Stimulated activated CD8-positive, alpha-beta memory T cell treated with anti-CD3 and anti-CD28 coated beads, Interleukin-4, amount 100 ng/mL, for 24 hours (primary cell): ENCODE measurements at places on chromosomes 13 and 19.

DNA sequence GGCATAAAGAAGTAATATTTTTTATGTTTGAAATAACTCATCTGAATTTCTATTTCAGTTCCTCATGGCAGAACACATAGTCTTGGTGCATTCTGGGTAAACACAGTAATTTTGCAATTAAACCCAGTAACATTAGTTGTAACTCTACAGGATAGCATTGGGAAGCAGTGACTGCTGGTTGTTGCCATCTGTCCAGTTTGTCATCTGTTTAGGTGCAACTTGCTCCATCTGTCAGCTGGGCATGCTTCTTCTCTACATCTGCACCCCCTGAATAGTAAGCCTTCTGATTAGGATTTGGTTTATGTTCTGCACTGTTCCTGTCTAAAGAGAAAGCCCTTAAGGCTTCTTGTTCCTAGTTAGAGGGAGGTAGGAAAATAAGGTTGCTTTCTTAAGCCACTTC lies 63.5 kb upstream of the CSNK1A1L start:
- DNase-seq: no peak

DNA sequence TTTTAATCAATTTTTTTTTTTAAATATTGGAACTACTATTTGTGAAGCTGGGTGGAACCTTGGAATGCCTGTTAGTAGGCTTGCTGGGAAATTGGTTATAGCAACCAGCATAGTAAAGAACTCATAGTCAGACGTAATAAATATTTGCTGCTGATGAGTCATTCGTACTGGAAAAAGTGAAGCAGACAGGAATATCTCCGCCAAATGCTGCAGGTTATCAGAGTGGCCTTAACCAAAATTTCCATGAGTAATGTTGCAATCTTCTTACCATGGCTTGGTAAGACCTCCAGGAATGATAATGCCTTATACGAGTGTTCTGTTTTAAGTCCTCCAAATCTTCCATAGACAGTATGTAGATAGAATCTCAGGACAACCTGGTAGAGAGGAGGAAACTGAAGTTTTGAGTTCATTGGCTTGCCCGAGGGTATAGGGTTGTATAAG lies 34.2 kb downstream of the MBNL2 start:
- DNase-seq: no peak

GRCh38 chr13:100988921-100989320 lies 314.3 kb upstream of the TMTC4 start:
- no peak for DNase-seq

DNA sequence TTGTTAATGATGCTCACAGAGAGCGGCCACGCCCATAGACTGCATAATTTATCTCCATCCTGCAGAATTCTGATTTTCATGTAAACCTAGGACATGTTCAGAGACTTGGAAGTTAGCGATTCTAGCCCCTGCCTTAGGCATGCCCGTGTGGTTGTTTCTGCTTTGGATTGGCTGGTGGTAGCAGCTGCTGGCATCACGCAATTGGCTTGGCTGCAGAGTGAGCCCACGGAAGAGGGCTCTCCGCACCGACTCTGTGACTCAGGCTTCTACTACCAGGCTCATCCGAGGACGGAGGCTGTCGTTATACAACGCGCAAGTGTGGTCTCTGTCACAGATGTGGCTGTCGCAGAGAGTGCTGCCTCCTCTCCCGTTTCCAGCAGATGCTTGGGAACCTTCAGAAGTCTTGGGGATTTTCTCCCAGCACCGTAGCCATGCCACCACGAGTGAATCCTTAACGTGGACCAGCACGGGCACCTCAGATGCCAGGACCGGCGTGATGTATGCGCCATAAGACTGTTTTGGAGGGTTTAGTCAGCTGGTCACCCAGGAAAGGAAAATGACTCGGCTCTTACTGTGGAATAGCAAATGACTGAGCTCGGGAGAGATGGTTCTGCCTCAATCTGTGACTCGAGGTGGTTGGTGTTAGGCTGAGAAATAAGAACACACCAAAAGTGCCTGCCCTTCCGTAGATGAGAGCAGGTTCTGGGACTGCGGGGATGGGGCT lies 61.0 kb upstream of the F7 start:
- DNase-seq: no peak

DNA sequence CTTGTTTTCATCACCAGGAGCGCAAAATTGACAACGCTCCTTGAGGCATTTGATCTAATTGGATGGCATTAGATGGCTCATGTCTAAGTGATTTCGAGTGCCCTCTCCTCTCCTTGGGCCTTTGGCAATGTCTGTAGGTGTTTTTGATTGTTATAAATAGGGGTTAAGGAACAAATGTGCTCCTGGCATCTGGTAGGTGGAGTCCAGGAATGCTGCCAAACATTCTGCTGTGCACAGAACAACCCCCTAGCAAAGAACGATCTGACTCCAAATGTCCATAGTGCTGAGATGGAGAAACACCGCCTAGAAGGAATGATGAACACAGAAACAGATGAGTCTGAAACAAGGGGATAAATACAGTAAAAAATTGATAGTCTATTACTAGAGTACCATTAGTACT lies 68.0 kb upstream of the C1QTNF9B start:
- DNase-seq: no peak

DNA sequence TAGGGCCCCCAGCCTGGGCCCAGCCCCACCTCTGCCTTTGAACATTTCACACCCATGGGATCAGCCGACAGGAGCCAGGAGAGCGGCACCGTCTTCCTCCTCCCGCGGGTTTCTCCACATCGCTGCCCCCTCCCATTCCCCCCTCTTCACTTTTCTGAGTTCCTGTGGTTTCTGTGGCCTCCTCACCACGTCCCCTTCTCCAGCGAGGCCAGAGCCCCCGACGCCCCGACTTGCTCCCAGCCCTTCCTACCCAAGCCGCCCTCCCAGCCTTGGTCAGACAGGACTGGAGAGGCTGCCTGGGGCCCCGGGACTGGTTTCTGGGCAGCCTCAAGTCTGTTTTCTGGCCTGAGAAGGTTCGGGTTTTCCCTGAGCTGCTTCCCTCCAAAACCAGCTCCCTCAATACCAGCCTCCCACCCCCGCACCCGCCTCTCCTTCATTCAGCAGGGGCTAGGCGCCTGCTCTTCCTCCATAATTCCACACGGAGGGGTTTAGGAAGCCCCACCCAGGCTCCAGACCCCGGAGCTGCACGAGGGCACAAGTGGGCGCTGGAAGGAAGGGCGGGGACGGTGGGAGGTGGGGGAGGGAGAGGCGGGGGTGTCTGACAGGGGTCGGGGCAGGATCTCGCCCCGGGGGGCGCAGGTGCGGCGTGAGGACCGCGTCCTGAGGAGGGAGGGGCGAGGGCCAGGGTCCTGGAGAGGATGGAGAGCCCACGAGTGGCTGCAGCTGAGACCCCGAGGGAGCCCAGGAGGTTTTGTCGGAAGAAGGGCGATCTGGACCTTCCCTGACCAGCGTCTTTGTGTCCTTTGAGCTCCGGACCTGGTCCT lies 4.0 kb upstream of the SIGLEC10 start:
- DNase-seq: no peak

- no peak for DNase-seq
Observed at GRCh38 chr13:52447354-52447753, 3.1 kb downstream of the VPS36 start.

DNA sequence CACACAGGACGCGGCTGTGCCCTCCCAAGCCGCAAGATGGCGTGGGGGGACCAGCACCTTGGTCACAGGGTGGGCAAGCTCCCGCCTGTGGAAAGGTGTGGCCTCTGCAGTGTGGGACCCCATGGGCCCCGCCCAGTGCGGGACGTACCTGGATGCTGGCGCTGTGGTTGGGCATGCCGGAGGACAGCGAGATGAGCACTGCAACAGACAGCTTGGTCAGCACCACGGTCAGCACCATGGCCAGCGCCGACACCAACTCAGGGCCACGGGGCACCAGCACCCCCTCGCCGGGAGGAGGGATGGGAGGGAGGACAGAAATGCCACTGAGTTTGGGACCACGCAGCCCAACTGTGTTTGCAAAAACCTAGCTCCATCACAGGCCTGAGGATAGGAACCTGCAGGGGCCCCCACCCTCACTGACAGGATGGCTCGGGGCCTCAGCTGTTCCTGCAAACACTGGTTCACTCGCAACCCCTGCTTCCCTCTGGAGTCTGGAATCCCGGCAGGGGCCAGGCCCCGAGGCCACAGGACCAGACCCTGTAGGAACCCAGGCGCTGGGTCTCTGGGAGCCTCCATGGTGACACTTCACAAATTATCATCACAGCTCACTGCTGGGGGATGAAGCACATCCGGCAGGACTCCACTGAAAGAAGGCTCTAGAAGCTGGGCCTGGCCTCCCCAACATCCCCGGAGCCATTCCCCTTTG lies 27.1 kb downstream of the IZUMO4 start:
- no peak for DNase-seq

DNA sequence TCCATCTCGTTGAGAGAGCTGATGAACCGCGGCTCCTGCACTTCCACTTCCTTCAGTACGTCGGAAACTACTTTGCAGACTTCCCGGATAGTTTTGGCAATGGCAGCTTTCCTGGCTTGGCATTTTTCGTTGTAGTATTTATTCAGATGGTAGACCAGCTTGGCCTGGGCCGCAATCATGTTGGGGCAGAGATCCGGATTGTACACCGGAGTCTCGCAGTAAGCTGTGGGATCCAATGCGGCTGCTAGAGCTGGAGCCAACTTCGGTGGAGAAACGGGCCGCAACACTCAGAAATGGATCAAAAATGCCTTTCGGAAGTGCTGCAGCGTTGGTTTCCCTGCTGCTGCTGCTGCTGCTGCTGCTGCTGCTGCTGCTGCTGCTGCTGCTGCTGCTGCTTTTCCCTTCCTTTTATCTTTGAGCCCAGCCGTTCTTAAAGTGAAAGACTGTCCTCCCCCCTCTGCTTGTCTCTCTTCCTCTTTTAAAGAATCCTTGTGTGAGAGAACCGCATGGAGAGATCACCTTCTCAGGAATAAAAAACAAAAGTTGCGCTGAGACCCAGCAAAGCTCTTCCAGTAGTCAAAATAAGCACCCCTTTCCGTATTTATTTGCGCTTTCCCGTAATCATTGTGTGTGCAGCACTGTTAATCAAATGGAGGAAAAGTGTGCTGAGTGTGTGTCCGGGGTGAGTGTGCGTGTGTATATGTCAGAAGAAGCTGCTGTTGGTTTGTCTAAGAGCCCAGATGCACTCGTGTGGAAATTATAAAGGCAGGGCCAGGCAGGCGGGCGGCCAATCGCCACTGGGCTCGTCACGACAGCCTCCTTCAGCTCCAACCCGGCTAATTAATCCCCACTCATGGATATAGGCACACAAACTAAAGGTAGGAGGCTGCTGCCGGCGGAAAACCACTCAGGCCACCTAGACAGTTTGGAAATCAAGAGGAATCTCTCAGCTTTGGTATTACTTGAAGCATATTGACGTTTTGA lies at the start of gene MAB21L1:
Gene MAB21L1, minus strand, starts transcription at position 730 of the 984 bp plus-strand sequence. Its CDS starts 551 bp downstream, at position 179.
- DNase-seq: no peak

GRCh38 chr13:45468635-45469034 lies 3.9 kb downstream of the COG3 start:
- no peak for DNase-seq

DNA sequence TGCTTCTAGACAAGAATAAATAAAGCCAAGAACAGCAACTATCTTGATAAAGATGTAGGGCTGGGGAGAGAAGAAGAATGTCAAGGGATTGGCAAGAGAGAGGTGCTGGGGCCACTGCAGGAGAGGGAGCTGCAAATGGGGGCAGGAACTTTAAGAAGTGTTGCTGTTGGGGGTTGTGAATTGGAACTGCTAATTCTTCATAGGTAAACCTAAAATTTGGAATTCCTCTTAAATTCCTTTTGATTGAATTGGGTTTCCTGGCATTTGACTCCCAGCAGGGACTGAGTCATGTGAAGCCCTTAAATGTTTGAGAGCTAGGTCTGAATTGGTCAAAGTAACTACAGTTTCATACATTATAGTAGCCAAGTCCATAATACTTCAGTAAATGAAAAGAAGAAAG lies 305.6 kb upstream of the TMTC4 start:
- no peak for DNase-seq

GRCh38 chr19:38846097-38846496 lies 3.7 kb downstream of the HNRNPL start:
- no peak for DNase-seq

DNA sequence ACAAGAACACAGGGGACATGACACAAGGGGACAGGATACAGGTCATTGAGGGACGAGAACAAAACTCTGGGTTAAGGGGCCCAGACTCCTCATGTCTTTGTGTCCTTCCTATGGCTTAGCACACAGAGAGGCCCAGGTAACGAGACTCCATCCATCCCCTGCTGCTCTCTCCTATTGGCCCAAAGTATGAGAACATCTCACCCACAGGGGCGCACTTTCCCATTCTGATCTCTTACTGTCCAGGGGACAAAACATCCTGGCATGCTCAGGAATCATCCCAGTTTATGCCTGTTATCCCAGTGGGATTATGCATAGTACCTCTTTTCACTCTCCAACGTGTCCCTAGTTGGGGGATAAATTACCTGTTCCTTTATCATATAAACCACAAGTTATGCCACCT lies 19.2 kb downstream of the C13orf42 start:
- no peak for DNase-seq

- DNase-seq: no peak
Observed at GRCh38 chr19:38425222-38425809, 703 bp downstream of the RASGRP4 start.

DNA sequence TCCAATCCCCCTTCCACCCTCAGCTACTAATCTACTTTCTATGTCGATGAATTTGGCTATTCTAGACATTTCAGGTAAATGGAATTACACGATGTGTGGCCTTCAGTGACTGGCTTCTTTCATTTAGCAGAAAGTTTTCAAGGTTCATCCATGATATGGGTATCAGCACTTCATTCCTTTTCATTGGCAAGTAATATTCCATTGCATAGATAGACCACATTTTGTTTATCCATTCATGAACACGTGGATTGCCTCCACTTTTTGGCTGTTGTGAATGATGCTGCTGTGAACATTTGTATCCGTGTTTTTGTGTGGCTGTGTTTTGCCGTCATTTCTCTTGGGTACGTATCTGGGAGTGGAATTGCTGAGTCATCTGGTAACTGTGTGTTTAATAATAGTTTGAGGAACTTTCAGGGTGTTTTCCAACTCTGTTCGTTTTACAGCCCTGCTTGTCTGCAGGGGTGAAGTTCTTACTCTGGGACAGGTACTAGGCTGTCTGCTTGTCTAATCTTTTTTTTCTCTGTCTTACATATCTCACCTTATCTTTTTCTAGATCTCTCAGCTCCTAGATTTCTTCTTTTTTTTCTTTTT lies 32.5 kb downstream of the MARK4 start:
- no peak for DNase-seq

- no peak for DNase-seq
Observed at GRCh38 chr19:54084410-54084809, 3.2 kb upstream of the TARM1 start.
